A549 treated with CpdA at 1 μM for 4 hours (cell line): ENCODE measurements at places on chromosomes 2 and 18. TPM values are rescaled to one million over a fixed set of nuclear protein-coding genes. Genes with fewer than 3 reads are reported as not detected.

IL36A gene
- total RNA-seq, result not detected in 5 replicates

MC2R gene
- not detected in 5 replicates for total RNA-seq

C2orf81 gene
- total RNA-seq, result 2.8 to 4.7 TPM (median 3.5 TPM) in 5 replicates

DSC1 gene
- total RNA-seq, result not detected in 5 replicates

IL1RL2 gene
- not detected in 5 replicates for total RNA-seq

BCL2 gene
- total RNA-seq, result 0.52 to 0.73 TPM (median 0.58 TPM) in 5 replicates

ABCB11 gene
- total RNA-seq, result 0.02 TPM in 1 of 5 replicates, not detected in the others

SPATA3 gene
- not detected in 5 replicates for total RNA-seq

ANO7 gene
- total RNA-seq, result 1.4 to 2.5 TPM (median 2.1 TPM) in 5 replicates

MYCN gene
- not detected in 5 replicates for total RNA-seq

RBFA gene
- total RNA-seq, result 26.9 to 31.3 TPM (median 28.6 TPM) in 5 replicates

TANC1 gene
- 7.3 to 9.8 TPM (median 9.1 TPM) in 5 replicates for total RNA-seq

CFAP53 gene
- 0.37 to 0.44 TPM (median 0.40 TPM) in 5 replicates for total RNA-seq

FOSL2 gene
- 40.7 to 51.6 TPM (median 44.6 TPM) in 5 replicates for total RNA-seq

CPLX4 gene
- not detected in 5 replicates for total RNA-seq

CHRNG gene
- total RNA-seq, result not detected in 5 replicates

DOK6 gene
- not detected in 5 replicates for total RNA-seq

CYP27A1 gene
- total RNA-seq, result 0.13 to 0.18 TPM (median 0.14 TPM) in 4 of 5 replicates, not detected in the other

ZNF521 gene
- not detected in 5 replicates for total RNA-seq

DCC gene
- not detected in 5 replicates for total RNA-seq

AKAIN1 gene
- total RNA-seq, result not detected in 5 replicates

CHRNA1 gene
- total RNA-seq, result not detected in 5 replicates

FNDC4 gene
- 3.3 to 4.6 TPM (median 4.0 TPM) in 5 replicates for total RNA-seq

ARHGEF4 gene
- total RNA-seq, result 6.3 to 8.0 TPM (median 7.5 TPM) in 5 replicates

AMMECR1L gene
- 16.9 to 20.3 TPM (median 18.7 TPM) in 5 replicates for total RNA-seq

CCDC150 gene
- 4.9 to 8.0 TPM (median 6.4 TPM) in 5 replicates for total RNA-seq

STARD6 gene
- total RNA-seq, result 0.22 TPM in 1 of 5 replicates, not detected in the others

OSR1 gene
- 4.6 to 9.8 TPM (median 5.4 TPM) in 5 replicates for total RNA-seq

SKA1 gene
- total RNA-seq, result 11.9 to 17.1 TPM (median 12.4 TPM) in 5 replicates

ACOXL gene
- total RNA-seq, result 0.02 TPM in 1 of 5 replicates, not detected in the others

GNLY gene
- total RNA-seq, result 0.17 to 0.49 TPM in 2 of 5 replicates, not detected in the others

TRIP12 gene
- 77.9 to 129 TPM (median 83.3 TPM) in 5 replicates for total RNA-seq

MRO gene
- 0.10 to 0.27 TPM (median 0.20 TPM) in 4 of 5 replicates, not detected in the other for total RNA-seq

ARHGAP15 gene
- not detected in 5 replicates for total RNA-seq

GORASP2 gene
- 86.1 to 108 TPM (median 91.6 TPM) in 5 replicates for total RNA-seq

SLC5A7 gene
- not detected in 5 replicates for total RNA-seq

STAM2 gene
- total RNA-seq, result 7.6 to 11.9 TPM (median 9.9 TPM) in 5 replicates

SLC9A2 gene
- 3.0 to 3.9 TPM (median 3.3 TPM) in 5 replicates for total RNA-seq

MPV17 gene
- 74.7 to 95.4 TPM (median 90.5 TPM) in 5 replicates for total RNA-seq
